Esophagus squamous epithelium (tissue), 5 donors: ENCODE measurements at places on chromosomes 7 and 10.

- no peak for DNase-seq
Measured at GRCh38 chr7:134885967-134886352, 100.3 kb upstream of the AGBL3 start.

GRCh38 chr7:37912756-37913155 is 3.9 kb downstream of the SFRP4 start:
- DNase-seq, result no peak

DNA sequence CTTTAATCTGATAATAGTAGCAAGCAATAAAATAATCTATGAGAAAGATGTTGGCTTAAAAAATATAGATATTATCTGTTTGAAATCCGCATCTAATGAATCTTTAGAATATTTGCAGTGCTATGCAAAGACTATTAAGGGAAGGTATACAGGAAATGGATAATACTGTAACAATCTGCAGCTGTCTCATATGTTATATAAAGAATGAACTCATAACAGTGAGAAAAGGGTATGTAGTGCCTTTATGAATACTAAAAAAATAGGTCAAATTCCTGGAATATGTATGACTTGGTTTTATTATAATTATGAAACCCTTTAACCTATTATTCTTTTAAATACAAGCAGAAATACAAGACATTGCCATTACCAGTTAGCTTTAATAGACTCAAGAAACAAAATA is 105.1 kb upstream of the GPR22 start:
- no peak for DNase-seq

DNA sequence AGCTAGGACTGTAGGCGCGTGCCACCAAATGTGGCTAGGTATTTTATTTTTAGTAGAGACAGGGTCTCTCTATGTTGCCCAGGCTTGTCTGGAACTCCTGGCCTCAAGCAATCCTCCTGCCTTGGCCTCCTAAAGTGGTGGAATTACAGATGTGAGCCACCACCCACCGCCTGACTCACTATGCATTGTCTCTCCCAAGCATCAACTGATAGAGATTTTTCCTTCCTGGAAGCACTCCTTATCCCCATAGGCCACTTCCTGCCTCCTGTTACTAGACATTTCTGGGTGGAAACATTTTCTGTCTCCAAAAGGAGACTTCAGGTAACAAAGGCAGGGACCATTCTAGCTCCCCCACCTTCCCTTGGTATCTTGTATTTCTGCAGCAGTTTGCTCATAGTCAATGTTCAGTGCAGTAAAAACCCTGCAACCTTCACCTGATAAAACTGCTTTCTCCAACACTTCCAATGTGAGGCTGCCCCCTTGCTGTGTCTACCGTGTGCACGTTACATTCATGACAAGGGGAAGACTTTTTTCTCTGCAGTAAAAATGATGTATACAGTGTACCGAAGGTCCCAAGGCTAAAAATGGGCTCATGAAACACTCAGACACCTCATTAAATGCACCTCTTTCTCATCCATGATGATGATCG is 84.9 kb downstream of the NHLRC2 start:
- DNase-seq, result no peak

DNA sequence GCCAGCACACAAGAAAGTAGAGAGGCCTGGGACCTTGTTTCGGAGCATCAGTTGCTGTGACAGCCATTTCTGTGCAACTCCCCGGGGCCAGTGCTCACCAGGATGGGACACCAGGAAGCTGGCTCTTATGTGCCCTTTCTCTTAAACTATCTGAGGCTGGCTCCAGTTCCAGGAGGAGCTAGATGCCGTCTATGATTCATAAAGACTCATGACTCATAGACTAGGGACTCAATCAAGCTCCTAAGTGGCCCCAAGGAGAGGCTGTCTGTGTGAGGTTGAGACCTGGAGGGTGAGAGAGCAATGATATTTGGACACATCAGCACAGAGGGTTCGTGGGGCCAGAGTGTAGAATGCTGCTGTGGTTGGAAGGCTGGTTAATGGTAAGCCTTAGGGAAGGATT is 580.1 kb downstream of the CCSER2 start:
- DNase-seq, result no peak

DNA sequence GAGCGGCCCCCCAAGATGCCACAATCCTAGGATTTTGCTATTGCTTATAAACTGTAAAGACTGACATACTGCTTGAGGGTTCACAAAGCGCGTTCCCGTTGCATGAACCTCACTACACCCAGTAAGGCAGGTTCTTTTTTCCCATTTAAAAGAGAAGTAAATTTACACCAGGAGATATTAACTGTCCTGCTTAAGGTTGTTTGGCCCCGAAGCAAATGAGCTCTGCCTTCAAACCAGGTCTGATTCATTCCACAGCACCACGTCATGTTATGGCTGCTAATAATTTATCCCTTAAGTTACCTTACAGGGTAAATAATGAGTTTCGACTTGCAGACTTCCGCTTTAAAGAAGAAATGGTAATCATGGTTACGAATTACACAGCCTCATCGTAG is 559 bp upstream of the FKBP14 start:
- DNase-seq, result no peak

- DNase-seq, result no peak
Measured at GRCh38 chr7:87671-88070, 104.7 kb upstream of the FAM20C start.

DNA sequence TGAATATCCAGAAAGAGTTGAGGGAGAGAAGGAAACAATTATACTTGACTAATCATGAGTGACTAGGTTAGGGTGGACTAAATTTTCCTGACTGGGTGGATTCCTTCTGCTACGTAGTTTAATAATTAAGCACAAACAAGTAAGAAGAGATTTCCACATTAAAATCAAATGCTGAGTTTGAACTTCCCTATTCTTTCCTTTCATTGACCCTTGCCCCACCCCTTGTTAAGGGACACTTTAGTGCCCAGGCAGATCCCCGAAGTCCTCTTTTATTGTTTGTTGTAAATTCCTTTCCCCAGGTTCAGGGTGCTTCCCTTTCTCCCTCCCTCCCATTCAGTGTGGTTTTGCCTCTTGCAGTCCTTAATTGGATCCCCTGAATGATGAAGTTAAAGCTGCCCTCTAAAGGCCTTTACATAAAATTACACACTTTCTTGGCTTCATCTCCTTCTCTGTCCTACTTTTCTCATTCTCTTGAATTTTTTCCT is 8.8 kb upstream of the SPAM1 start:
- DNase-seq, result no peak

GRCh38 chr10:101286248-101287046 is 57.2 kb upstream of the LBX1 start:
- no peak for DNase-seq
